T-helper 17 cell (primary cell): ENCODE measurements at places on chromosomes 7 and 10. TPM values are rescaled to one million over a fixed set of nuclear protein-coding genes. Genes with fewer than 3 reads are reported as not detected.

The TEX47 gene
- total RNA-seq = not detected

The NYAP1 gene
- total RNA-seq = 1.3 TPM

The TSPAN13 gene
- 1.4 TPM for total RNA-seq

The GPRIN2 gene
- total RNA-seq = not detected

The EPHA1 gene
- 19.7 TPM for total RNA-seq

The SKAP2 gene
- total RNA-seq = 13.7 TPM

The TAS2R41 gene
- 0.99 TPM for total RNA-seq

The CLDN4 gene
- 0.23 TPM for total RNA-seq

The OR13A1 gene
- 0.10 TPM for total RNA-seq

The PDAP1 gene
- 42.7 TPM for total RNA-seq

The FEZF1 gene
- total RNA-seq = not detected

The IFIT1B gene
- total RNA-seq = not detected

The TMEM213 gene
- total RNA-seq = not detected

The TMEM229A gene
- total RNA-seq = not detected

The SPDYE2 gene
- 0.21 TPM for total RNA-seq

The DNAJB9 gene
- total RNA-seq = 54.3 TPM

The CNTNAP2 gene
- not detected for total RNA-seq

The PILRA gene
- 3.1 TPM for total RNA-seq
